Activated T-cell treated with anti-CD3 and anti-CD28 coated beads, Interleukin-2, amount 50 U/mL, for 24 hours (primary cell): ENCODE measurements at places on chromosomes 13 and 19.
A peak's percentile ranks its signal among the peaks of the same experiment; 100 is the strongest.

- no peak for DNase-seq
Observed at GRCh38 chr13:75365724-75366173, 116.2 kb downstream of the TBC1D4 start.

DNA sequence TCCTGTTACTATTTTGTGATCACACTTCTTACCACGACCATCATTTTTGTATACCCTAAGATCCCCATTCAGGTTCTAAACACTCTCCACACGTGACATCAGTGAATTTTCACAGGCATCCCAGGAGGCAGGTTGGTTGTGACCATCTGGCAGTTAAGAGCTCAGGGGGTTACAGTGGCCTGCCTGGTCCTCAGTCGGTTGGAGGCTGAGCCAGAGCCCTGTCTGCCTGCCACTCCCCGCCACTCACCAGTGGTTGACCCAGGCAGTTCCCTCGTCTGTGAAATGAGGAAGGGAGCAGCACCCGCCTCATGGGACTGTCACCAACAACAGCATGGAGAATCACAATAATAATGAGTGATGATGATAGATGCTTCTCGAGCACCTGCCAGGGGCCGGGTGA is 36.4 kb upstream of the EHD2 start:
- no peak for DNase-seq

- DNase-seq: no peak
Observed at GRCh38 chr13:51330791-51331190, 8.7 kb upstream of the SERPINE3 start.

DNA sequence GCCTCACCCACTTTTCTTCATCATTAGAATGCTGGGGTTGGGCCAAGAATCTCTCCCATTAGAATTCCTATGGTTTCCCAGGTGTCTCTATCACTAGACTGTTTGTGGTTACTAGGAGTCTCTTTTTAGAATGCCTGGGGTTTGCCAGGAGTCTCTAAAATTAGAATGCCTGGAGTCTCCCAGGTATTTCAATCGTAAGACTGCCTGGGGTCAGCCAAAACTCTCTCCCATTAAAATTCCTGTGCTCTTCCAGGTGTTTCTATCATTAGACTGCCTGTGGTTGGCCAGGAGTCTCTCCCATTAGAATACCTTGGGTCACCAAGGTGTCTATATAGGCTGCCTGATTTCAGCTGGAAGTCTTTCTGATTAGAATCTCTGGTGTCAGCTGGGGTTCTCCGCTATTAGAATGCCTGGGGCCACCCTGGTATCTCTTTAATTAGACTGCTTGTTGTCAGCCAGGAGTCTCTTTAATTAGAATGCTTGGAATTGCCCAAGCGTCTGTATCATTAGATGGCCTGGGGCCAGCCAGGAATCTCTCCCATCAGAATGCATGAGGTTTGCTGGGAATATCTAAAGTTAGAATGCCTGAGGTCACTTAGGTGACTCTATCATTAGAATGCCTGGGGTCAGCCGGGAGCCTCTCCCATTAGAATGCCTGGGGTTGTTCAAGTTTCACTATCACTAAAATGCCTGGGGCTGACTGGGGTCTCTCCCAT is 1479.2 kb downstream of the UQCRFS1 start:
- no peak for DNase-seq

DNA sequence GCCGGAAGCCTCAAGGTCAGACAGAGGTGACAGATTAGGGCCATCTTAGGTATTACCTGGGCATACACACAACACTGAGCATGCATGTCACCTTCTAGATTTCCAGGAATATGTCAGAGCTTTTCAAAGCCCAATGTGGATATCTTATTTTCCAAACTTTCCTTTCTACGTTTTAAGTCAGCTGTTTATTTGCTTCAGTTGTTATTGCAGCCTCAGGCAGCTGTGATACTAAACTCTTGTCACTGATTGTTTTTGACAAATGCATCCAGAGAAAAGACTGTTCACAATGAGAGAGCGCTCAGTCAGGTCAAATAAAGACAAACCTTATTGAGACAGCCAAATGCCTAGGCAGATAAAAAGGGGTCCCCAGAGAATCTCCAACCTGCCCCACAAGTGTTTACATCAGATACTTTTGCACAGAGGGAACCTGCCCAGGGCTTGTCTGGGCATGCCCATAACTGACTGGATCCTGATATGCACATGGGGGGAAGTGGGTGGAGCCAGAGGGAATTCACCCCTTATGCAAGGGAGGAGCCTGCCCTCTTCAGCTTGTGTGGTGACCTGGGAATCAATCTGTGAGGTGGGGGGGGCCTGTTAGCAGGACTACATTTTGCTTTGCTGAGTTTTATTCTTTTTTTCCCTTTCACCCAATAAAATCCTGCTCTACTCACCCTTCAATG is 28.5 kb downstream of the MED4 start:
- no peak for DNase-seq

- no peak for DNase-seq
Observed at GRCh38 chr13:29718694-29719093, 123.2 kb upstream of the SLC7A1 start.

DNA sequence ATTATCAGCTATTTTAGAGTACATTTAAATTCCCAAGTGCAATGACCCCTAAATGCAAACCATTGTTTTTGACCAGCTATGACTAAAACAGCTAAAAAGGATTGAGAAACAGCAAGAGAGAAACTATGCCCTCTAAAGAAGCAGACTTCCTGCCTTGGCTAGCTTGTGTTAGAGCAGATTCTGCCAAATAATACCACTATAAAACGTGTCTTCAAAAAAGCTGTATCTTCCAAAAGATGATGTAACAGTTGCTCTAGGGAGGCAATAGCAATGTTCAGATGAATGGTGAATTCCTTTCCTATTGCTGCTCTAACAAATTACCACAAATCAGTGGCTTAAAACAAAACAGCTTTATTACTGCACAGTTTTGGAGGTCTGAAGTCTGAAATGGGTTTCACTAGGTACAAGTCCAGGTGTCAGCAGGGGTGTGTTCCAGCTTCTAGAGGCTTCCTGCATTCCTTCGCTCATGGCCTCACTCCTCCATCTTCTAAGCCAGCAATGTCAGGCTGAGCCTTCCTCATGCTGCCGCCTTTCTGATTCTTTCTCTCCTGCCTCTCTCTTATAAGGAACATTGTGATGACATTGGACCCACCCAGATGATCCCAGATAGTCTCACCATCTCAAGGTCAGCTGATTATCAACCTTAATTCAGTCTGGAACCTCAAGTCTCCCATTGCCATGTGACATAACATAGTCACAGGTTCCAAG is 84.5 kb downstream of the LRRC63 start:
- DNase-seq: no peak

DNA sequence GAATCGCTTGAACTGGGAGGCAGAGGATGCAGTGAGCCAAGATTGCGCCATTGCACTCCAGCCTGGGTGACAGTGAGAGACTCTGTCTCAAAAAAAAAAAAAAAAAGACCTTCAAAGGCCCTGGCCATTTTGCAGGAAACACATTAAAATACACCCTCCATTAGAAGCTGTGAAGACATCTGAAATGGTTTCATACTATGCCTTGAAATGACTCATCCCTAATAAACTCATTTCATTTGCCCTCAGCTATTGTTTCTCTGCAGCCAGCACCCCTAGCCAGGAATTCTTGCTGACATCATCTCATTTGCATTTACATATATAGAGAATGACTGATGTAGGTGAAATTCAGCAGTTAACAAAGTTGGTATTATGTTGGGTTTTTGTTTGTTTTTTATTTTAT is 8.7 kb downstream of the EML2 start:
- DNase-seq: no peak

GRCh38 chr13:99332456-99332855 is 25.3 kb upstream of the GPR183 start:
- DNase-seq: no peak

DNA sequence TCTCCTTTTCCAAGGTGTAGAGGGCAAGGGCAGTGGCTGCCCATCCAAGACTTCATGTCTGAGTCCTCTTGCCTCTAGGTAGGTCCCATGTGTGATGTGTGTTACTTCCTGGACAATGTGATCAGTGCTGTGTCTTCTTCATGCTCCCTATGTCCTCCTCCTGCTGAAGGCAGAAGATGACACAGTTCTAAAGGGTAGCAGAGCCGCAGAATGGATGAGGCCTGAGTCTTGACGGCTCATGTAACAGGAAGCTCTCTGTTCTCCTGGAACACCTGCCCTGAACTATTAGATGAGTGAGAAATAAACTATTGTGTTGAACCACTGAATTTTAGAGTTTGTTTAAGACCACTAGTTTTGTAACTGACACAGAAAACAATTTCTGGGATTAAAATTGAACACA is 165.9 kb downstream of the NDFIP2 start:
- DNase-seq: no peak

- no peak for DNase-seq
Observed at GRCh38 chr19:41321600-41322270, 11.8 kb downstream of the CCDC97 start.

GRCh38 chr13:26061947-26062346 is 10.1 kb upstream of the SHISA2 start:
- DNase-seq: no peak

DNA sequence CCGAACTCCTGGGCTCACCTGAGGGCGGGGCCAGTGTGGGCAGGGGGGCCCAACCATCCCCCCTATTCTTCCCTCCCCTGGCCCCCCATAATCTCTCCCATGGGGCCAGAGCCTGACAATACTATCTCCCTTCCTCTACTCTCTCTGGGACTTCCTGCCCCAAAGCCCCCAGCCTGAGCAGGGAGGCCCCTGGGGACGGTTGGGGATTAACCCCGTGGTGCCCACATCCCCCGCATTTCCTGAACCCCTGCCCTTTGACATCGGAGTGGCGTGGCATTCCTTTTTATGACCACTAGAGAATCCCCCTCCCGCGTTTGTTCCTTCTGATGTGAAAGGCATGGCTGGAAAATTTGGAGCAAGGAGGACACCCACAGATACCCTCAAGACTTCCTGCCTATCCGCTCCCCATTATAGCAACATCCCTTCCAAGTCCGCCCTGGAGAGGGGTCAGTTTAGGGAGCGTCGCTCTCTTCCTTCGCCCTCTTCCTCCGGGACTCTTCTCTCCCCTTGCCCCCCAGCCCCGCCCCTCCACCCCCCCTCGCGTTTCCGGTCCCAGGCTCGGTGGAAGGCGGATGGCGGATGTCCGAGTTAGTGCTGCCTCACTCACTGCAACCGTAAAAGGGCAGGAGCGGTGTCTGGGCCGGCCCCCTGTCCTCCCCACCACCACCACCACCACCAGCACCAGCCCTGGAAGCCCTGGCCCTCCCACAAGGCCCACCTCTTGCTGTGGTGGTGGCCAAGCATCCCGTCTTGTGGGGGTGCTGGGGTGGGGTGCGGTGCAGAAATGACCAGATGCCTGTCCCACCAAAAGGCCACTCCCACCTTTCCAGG is 1.8 kb downstream of the VASP start:
- peak; percentile 54 for DNase-seq

DNA sequence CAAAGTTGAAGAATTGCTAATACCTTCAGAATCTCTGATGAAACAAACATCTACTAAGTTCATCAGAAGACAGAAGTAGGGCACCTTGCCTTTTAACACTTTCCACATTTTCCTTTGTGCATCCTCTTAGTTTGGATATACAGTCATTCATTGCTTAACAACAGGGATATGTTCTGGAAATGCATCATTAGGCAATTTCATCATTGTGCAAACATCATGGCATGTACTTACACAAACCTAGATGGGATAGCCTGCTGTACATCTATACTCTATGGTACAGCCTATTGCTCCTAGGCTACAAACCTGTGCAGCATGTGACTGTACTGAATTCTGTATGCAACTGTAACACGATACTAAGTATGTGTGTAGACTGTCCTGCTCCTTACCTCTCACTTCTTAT is 169.8 kb downstream of the SUCLA2 start:
- DNase-seq: no peak

GRCh38 chr19:52453324-52454094 is at the start of gene ZNF578:
TSS of gene ZNF578 (plus strand) at chr19:52453553. CDS start at chr19:52501846, 48,293 bp downstream.
- peak; percentile 76 for DNase-seq

GRCh38 chr19:44817725-44818465 is 9.0 kb downstream of the BCAM start:
- no peak for DNase-seq

DNA sequence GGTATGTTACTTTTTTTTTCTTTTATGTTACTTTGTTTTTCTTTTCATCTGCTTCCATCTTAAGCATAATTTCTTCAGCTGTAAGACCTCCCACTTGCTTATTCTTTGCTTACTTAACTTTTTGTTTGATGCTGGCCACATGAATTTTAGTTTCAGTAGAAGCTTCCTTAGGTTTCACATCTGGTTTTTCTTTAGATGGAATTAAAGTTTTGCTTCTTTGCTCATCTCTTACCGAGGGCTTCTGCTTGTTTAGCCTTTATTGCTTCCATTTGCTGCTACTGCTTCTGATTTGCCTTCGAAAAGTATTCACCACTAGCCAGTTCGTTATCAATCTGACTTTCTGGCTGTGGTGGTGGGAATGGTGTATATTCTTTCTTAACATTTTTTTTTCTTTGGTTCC is 90.9 kb downstream of the GJA3 start:
- DNase-seq: no peak

DNA sequence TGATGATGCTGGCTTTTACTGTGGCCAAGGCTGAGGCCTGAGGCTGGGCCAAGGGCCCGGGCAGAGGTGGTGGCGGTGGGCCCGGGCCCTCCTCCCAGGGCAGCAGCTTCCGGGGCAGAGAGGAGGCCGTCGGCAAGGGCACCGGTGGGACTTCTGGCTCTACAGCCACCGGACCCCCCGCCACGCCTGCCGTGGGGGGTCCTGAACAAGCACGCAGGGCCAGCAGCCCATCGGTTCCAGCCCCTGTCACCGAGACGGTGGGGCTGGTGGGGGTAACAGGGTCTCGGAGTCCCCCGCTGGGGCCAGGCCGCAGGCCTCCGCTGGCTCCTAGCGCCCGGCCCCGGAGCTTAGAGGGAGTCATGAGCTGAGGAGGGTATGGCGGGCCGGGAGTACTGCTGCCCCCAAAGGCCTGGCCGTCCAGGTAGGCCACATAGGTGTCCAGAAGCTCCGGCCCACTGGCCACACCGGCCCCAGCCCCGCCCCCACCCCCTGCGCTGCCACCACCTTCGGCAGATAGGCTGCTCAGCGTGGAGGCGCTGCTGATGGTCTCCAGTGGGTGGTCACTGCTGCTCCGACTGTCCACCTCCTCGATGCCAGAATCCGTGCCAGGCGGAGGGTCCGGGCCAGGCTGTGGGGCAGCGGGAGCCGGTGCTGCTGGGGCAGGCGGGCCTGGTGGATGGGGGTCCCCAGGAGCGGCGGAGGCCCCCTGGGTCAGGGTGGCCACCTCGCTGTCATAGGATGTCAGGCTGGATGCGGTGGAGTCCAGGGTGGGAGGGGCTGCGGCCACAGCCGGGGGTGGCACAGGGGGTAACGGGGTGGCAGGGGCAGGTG is 17.3 kb downstream of the C19orf81 start:
- DNase-seq: no peak
